ENCODE measurements at places on chromosomes 6 and 20.

- no peak for DNase-seq
Measured at GRCh38 chr6:17724341-17724740, 17.6 kb upstream of the NUP153 start.

DNA sequence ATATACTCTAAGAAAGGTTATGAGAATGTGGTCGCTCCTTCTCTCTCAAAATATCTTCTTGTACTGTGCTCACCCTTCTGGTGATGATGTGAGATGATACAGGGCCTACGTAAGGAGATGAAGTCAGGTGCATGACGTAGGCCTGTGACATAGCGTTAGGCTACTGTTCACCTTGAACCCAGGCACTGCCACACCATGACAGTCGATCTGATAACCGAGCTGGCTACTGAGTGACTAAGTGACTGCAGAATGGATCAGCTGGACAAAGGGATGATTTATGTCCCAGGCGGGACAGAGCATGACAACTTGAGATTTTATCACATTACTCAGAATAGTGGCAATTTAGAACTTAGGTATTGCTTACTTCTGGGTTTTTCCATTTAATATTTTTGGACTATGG lies 11.2 kb downstream of the SLC24A3 start:
- DNase-seq: no peak

- DNase-seq: no peak
Measured at GRCh38 chr6:137160763-137161162, 12.7 kb downstream of the IL22RA2 start.

DNA sequence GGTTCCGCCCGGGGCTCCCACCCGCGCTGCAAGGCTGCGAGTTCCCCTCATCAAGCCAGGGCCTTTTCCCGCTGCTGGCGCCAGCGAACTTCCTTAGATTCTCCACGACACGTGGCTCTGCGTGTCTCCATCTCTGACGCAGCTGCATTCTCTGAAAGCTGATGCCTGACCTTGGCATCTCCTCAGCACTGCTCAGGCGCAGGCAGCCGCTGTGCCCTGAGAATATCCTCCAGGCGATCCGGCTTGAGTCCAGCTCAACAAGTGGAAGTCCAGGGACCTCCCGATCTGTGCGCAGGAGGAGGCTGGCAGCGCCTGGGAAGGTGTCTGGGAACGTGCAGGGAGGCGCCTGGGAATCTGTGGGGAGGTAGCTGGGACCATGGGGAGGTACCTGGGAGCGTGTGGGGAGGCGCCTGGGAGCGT lies 171.2 kb upstream of the THBS2 start:
- DNase-seq: no peak

- DNase-seq: no peak
Measured at GRCh38 chr6:11552442-11552841, 14.9 kb downstream of the TMEM170B start.

DNA sequence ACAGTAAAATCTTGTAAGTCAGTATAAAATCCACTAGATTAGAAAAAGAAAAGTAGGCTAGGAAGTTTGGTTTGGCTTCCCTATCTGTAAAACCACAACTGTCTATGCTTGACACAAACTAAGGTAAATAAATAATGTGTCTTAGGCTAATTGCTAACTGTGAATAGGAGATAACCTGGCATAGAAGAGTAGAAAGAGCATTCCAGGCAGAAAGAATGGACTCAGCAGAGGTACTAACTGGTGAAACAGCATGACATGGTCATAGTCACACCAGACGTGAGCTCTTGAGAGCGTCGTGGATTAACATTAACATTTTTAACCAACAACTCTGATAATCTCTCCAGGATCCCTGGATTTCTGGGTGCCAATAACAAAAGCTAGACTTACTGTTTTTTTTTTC lies 8.7 kb upstream of the WTAP start:
- DNase-seq: no peak
